Bronchus fibroblast of lung (primary cell): ENCODE measurements at places on chromosomes 2 and 18. TPM values are rescaled to one million over a fixed set of nuclear protein-coding genes. Genes with fewer than 3 reads are reported as not detected.

Gene TRAK2
- total RNA-seq, result 15.8 and 19.7 TPM in 2 replicates

Gene SERPINB10
- 1.7 TPM in 1 of 2 replicates, not detected in the other for total RNA-seq

Gene PLCL1
- total RNA-seq, result under 0.01 and 0.17 TPM in 2 replicates

Gene PPP4R3B
- total RNA-seq, result 21.6 and 24.2 TPM in 2 replicates

Gene SPATS2L
- total RNA-seq, result 136 and 150 TPM in 2 replicates

Gene ATP6V1B1
- total RNA-seq, result 1.0 and 4.4 TPM in 2 replicates

Gene TUBB8B
- total RNA-seq, result not detected in 2 replicates

Gene GLI2
- 6.2 and 12.3 TPM in 2 replicates for total RNA-seq
